ENCODE measurements at places on chromosomes 12 and 14. TPM values are rescaled to one million over a fixed set of nuclear protein-coding genes. Genes with fewer than 3 reads are reported as not detected.

Gene SERPINA3
- 17.5 TPM for polyA plus RNA-seq

DNA sequence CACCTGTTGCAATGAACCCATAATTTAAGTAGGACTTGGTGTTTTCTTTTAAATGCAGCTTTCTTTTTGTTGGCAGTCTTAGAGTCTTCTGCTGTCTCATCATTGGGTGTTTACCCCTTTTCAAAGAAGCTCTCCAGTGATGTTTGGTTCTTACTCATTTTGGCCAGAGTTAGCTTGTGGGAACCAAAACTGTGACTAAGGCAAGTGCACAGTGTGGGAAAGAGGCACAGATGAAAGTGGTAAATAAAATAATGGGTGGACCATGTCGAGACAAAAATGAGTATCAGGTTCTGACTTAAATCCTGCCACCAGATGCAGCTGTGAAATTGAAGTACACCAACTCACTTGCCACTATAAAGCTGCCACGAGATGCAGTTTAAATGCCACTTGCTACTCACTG is 615.4 kb upstream of the MIS18BP1 start:
- DNase-seq: peak; percentile 42

DNA sequence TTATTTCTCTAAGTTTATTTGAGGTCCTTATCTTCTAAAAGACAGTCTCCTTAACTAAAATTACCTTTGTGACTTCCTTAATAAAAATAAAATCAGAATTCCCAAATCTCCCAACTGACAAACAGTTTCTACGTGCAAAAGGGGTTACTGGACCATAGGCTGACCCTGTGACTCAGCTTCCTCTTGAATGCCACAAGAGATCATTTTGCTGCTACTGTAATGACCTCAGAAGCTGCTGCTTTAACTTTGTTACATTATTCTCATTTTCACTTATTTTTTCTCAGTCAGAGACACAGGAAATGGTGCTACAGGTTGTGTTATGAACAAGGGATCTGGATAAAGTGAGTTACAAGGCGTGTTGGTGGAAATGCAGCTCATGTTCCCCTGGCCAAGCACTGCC is 132.2 kb upstream of the TMTC2 start:
- no peak for DNase-seq

GRCh38 chr14:56996721-56997399 is 186.6 kb upstream of the OTX2 start:
- DNase-seq: no peak

DNA sequence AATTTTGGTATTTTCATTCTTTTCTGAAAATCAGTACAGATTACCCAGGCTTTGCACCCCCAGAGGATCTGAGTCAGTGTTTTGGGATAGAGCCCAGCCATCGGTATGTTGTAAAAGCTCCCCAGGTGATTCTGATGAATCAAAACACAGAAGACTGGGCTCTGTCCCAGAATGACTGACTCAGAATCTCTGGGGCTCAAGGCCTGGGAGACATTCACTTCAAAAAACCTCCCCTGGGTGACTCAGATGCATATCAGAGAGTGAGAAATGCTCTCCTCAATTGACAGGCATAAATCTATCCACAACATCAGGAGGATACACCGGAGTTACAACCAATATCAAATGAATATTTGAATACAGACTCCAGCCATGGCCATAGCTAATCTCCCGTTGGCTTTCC is 32.6 kb downstream of the SLC35F4 start:
- peak; percentile 97 for DNase-seq

GRCh38 chr14:23365036-23365731 is at the start of gene EFS:
TSS of gene EFS (minus strand) at chr14:23365172. CDS start at chr14:23365025, 147 bp downstream.
- no peak for DNase-seq
